ENCODE measurements at places on chromosomes 1 and 21. TPM values are rescaled to one million over a fixed set of nuclear protein-coding genes. Genes with fewer than 3 reads are reported as not detected.

LORICRIN gene
- total RNA-seq, result not detected

CRNN gene
- not detected for total RNA-seq

DNA sequence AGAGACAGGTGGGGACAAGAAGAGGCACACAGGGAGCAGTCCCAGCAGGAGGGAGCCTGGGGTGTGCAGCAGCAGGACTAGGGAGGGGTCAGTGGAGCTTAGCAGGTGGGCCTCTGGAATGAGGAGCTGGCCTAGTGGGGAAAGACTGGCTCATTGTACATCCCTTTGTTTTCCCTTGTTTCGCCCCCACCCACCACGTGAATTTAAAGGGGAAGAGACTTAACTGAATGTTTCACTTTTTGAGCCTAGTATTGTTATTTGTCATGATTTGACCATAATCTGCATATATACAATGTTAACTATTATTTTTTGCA lies 181.7 kb downstream of the DHRS3 start:
- DNase-seq, result no peak

DNA sequence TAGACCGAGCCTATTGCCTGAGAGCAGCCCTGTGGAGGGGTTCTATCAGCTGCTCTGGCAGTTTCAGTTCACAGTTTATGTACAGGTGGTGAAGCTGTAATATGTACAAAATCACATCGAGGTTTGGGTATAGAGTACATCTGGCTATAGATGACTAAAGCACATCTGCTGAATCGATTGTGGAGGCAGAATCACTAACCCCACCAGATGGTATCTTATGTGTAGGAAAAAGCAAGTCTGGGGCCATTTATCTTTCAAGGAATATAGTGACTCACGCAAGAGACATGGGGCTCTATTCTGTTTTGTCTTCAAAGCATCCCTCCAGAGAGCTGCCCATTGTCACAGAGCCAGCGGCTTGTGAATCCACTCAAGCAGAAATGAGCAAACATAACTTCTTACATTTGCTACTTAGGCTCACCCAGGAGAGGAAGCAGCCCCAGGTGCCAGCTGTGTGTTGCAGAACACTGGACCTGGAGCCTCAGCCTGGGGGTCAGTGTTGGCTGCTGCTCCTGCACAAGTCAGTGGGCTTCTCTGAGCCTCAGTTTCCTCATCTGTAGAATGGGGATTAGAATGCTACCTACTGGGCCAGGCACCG lies 21.3 kb downstream of the MIIP start:
- DNase-seq, result no peak

DNA sequence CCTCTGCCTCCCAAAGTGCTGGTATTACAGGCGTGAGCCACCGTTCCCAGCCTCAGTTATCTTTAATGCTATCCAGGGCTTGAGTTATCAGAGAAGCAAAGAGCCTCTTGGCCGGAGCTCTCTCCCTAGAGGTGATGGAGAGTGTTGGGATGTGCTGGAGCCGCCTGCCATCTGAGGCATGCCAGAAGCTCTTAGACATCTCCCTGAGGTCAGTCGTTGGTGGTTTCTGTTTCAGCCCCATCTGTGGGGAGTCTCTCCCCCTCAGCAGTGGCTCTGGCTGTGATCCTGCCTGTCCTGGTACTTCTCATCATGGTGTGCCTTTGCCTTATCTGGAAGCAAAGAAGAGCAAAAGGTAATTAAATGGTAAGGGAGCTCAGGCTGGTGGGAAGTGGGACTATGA lies 11.6 kb upstream of the ZNF691 start:
- no peak for DNase-seq

DNA sequence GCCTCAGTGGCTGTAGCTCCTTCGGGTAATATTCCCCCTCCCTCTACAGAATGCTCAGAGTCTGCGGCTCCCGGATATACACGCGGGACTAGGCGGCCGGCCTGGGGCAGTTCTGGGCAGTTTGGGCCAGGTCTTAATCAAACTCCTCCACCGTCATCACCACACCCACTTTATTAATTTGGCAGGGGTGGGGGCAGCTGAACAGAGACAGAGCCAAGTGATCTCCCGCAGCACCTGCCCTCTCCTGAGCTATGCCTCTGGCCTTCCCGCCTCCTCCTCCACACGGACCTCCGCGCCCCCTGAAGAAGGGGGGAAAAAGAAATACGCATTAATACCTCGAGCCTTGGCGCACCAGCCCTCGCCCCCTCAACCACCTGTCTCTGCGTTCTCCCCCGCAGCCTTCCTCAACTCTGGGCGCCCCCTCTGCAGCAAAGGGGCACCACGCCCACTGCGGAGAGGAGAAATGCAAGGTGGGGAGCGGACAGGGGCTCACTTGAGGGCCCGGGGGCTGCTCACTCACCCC lies 42.6 kb downstream of the CD34 start:
- DNase-seq, result no peak

DNA sequence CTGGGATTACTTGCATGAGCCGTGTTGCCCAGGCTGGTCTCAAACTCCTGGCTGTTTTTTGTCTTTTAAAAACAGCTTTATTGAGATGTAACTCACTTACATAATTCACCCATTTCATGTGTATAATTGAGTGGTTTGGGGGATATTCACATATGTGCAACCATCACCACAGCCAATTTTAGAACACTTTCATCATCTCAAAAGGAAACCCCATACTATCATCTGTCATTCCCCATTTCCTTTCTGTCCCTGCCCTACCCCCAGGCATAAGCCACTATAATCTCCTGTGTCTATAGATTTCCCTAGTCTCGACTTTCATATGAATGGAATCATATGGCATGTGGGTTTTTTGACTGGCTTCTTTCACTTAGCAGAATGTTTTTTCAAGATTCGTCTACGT lies 43.3 kb downstream of the GPR137B start:
- no peak for DNase-seq

Measured in activated T-helper 2 cell treated with anti-CD3 and anti-CD28 coated beads, Interferon-gamma antibody, Interleukin-2, Interleukin-4, amounts not matched to agents 10 μg/mL and 5 μg/mL and 100 μg/mL, durations not matched to agents 14 hours and 24 hours and 36 hours (primary cell).